Foreskin melanocyte (primary cell): ENCODE measurements at places on chromosomes 1 and 21.

- no peak for DNase-seq
These were observed 31.3 kb upstream of the KCNA2 start for GRCh38 chr1:110637475-110637874.

DNA sequence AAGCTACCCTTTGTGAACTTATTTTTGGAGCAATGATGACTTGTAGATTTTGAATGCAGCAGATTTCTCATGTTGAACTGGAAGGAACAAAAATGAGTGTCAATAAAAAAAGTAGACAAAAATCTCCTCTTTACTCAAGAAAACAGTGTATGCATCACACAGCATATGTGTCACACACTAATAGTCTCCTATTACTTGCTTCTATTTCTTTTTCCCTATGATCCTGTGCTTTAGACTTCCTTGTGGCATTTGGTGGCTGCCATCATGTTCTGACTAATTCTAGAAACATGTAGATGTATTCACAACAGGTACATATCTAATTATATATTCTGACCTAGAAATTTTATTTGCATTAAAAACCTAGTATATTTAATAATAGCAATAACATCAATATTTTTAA lies 14.3 kb downstream of the RC3H1 start:
- DNase-seq, result no peak

DNA sequence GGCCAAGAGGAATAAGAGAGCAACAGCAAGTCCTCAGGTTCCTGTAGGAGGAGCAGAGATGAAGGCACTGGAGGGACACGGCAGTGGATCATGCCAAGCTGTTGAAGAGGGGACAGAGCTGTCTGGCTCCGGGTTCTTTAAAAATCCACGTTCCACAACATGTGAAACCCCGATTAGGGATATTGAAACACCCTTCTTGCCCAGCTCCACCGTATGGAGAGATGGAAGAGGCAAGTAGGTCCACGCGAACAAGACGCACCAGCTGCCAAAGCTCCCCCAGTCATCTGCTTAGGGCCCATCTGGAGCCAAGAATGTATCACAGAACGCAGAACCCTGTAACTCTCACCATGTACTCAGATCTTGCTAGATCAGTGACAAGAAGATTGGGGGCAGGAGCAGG lies 3.9 kb downstream of the C1orf198 start:
- DNase-seq, result no peak

GRCh38 chr21:33069994-33070743 lies at the start of gene OLIG1:
TSS of gene OLIG1 (plus strand) at chr21:33070141. CDS start at chr21:33070247, 106 bp downstream.
- no peak for DNase-seq

GRCh38 chr1:117652421-117652820 lies 46.6 kb downstream of the TENT5C start:
- no peak for DNase-seq

GRCh38 chr1:28956038-28956464 lies 41.7 kb downstream of the EPB41 start:
- no peak for DNase-seq

DNA sequence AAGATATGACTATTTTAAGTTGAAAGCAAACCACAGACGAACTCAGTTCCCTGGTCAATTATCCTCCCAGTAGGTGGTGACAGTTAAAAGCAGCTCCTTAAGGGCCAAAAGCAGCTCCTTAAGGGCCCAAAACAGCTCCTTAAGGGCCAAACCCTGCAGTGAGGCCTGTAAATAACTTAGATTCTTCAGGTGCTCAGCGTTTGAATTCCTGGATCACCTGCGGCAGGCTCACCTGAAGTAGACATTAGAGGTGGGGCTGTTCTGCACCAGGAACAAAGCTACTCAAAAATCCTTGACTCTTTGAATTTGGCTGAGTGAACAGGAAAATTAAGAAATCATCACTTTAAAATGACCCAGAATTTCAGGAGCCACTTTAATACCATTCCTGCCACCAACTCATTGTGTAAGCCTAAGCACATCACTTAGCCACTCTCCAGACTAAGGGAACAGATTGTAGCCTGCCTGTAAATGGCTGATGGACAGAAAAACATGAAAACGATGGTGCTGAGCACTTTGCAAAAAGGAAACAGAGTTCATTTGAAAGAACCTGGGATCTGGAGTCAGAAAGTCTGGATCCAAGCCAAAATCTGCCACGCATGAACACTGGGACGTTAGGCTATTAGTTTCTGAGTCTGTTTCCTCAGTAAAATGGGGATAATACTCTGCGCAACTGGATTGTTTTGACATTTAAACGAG lies 126.9 kb downstream of the LRIG2 start:
- no peak for DNase-seq
